Stimulated activated CD4-positive, alpha-beta T cell treated with anti-CD3 and anti-CD28 coated beads, Interleukin-12 subunit alpha, Interleukin-12 subunit beta, amount 100 ng/mL, for 24 hours (primary cell): ENCODE measurements at places on chromosomes 6 and 20.

GRCh38 chr20:61162451-61162850 is 89.6 kb upstream of the CDH4 start:
- DNase-seq, result no peak

DNA sequence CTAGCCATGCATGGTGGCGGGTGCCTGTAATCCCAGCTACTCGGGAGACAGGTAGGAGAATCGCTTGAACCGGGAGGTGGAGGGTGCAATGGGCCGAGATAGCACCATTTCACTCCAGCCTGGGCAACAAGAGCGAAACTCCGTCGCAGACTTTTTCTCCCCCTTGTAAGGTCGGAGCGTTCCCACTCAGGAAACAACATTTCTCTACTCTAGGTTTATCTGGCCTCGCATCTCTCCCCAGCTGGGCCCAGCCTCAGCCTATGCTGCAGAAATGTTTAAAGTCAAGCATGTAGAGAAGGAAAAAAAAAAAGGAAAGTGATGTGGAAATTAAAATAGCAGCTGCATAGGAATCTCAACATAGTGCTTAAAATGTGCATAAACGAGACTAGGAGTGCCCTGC is 172.3 kb downstream of the TRIM27 start:
- no peak for DNase-seq

DNA sequence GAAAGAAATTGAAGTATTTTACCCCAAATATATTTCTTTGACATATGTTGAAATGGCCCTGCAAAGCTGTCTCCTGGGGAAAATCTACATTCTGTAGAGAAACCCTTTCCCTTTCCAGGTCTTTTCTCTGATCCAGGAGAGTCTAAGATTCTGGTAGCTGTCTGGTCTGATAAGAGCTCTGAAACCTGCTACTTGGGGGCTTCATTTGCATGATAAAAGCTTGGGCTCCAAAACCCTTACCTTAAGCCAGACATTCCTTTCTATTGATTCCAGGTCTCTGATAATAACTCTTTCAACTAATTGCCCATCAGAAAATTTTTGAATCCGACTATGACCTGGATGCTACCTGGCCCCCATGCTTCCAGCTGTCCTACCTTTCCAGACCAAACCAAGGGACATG is 169.2 kb upstream of the C6orf118 start:
- no peak for DNase-seq

- DNase-seq, result no peak
Measured at GRCh38 chr6:38020593-38020992, 201.1 kb downstream of the ZFAND3 start.

DNA sequence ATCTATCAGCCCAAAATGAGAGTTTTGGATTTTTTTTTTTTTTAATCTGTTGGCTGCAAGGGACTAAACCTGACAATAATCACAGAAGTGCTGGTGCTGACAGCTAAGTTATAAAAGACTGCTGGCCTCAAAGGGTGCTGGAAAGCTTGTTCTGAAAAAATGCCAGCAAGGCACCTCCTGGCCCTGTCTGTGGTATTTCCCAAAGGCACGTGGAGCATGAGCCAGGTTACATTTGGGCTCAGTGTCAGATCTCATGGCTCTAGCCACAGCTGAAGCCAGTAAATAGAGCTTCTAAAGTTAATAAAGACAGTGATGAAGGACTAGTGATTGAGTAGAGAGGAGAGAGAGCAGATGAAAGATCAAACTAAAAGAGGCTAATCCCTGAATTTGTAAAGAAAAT is 178.9 kb downstream of the FUT9 start:
- no peak for DNase-seq

- no peak for DNase-seq
Measured at GRCh38 chr6:7135755-7136154, 28.0 kb downstream of the RREB1 start.

GRCh38 chr6:52754443-52754842 is 8.8 kb downstream of the GSTA2 start:
- no peak for DNase-seq

DNA sequence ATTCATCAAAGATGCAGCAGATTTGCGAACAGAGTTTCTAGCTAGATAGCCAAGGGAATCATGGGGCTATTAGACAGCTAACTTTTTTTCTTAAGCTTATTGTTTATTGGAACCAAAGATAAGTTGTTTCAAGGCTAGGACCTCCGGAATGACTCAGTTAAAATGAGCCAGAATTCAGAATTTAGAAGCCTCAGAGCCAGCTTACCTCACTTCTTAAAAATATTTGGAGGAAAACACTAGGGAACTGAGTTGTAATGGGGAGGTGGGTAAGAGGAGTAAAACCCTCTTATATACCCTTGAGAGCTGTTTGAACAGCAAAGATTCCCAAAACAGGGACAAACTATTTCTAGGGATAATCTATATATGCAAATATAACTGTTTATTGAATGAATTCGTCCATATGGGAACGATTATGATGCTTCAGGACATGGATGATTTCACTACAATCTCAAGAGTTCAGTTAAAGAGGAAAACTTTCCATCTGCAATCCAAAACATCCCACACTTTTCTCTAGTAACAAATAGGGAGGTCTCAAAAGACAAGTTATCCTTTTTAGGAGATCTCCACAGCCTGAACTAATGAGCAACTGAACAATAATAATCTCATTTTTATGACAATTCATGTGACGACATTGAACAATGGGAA is 12.6 kb upstream of the CARMIL1 start:
- no peak for DNase-seq

GRCh38 chr6:46357591-46357990 is 133.7 kb downstream of the RCAN2 start:
- no peak for DNase-seq

DNA sequence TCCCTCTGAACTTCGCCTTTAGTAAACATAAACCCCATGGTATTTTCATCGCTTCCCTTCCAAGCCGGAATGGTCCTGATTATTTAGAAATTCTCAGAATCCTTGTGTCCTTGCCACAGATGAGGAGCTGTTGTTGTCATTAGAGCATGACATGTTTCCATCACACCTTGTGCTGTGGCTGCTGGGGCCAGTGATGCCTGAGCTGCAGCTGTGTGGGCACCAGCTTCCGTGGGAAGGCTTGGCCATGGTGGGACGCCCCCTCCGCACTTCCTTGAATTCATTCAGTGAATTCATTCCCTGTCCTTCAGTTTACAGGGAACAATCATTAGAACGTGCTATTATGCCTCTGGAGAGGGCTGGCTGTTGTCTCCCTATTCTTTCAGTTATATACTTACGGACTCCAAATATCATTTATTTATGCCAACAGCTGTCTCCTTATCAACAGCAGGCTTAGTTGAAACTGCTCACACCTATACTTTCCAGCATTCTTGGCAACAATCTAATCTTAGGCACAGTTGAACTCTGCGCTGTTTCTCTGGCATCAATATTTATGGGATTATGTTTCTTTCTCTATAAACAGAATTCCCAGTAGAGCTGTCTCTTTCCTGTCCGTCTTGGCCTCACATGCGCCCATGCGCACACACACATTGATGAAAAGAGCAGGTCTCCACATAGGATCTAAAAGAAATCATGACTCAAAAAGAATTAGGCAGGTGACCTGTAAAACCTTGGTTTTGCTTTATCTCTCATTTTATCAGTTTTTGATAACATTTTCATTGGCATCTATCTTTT is 9.0 kb downstream of the ADGRF1 start:
- no peak for DNase-seq

GRCh38 chr6:2737885-2738284 is 12.8 kb downstream of the MYLK4 start:
- DNase-seq, result no peak
